Mucosa of descending colon (tissue), 3 donors: ENCODE measurements at places on chromosomes 4 and X. TPM values are rescaled to one million over a fixed set of nuclear protein-coding genes. Genes with fewer than 3 reads are reported as not detected.

Gene WAS
- 4.4 TPM for total RNA-seq

DNA sequence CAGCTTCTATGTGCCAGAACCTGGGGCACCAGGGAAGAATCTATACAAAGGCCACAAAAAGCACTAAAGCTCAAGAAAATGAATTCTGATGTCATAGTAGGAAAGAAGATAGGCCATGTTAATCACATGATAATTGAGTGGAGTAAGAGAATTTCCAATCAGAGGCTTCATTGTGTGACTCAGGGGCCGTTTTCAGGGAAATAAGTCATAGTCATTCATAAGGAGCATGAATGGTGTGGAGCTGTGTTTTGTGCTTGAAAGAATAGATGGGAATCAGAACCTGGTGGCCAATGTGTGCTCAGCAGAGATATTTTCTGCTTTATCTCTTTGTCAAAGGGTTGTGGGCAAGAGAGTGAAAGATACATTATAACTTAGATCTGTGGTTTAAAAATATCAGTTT is 102.4 kb upstream of the ZDHHC15 start:
- DNase-seq, result no peak

DNA sequence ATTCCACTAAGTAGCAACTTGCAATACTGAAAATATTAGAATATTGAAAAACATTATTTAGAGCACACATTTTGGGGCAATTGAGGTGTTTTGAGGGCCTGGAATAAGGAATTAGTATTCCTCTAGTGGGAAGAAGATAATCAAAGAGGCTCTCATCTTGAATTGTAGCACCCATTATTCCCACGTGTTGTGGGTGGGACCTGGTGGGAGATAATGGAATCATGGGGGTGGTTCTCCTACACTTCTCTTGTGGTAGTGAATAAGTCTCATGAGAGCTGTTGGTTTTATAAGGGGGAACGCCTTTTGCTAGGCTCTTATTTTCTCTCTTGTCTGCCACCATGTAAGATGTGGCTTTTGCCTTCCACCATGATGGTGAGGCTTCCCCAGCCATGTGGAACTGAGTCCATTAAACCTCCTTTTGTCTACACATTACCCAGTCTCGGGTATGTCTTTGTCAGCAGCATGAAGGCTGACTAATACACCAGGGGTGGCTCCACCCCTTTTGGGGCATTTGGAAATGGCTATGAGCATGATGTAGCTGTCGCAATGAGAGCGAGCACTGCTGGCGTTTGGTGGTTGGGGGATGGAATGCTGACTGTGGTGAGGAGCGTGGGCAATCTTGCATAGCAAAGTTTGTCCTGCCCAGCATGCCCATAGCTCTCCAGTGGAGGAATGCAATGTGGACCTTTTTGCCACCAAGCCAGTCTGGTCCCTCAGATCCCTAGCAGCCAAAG is 308.2 kb downstream of the FRMPD4 start:
- DNase-seq, result no peak

DNA sequence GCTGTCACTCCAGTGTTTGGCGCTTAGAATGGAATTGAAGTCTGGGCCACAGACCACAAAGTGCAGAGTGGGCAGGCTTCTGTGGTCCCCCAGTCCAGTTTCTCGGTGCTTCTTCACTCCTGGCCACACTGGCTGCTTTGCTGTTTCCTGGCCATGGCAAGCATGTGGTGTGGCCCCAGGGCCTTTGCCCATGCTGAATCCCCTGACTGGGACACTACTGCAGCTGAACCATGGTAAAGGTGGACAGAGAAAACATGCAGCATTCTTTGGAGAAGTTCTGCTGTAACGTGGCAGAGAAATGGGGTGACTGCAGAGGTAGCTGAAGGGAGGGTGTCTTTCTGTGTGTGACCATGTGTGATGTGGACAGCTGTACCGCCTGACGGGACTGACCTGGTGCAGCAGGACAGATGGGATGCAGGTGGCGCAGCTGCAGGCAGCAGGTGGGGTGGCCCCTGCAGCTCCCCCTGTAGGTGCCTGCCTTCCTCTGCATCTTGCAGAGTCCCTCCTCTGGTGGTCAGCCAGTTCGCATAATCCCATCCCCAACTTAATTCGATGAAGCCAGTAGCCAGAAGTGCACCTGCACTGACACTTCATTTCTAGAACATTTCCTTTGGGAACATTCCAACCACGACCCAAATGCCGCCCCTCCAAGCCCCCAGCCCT is 13.2 kb upstream of the S100P start:
- DNase-seq, result no peak

GRCh38 chrX:124113621-124114600 is 152.4 kb downstream of the STAG2 start:
- DNase-seq, result no peak

DNA sequence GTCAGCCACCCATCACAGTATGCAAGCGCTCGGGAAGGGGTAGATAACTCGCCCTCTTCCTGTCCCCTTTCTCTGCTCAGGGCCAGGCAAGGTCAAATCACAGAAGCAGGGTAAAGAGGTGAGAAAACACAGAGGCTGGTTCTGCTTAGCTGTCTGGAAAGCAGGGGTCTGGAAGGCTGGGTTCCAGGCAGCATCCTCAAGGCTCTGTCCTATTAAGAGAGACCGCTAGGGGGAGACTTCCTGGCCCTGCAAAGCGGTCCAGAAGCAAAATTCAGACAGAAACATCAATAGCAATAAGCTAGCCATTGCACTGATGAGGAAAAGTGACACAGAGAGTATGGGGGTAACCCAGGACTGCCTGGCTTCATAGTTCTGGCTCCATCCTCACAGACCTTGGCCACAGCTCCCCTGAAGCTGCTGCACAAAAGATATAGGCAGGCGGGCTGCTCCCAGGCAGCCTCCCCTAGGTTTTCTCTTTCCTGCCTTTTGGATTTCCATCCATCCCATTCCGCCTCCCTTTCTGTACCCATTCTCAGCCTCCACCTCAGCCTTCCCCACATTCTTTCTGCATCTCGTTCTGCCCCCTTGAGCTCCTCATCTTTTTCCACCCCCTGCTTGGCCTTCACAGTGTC is 308.5 kb downstream of the EVC2 start:
- DNase-seq, result peak; percentile 18

GRCh38 chr4:63460075-63460474 is 949.2 kb downstream of the TECRL start:
- DNase-seq, result no peak

DNA sequence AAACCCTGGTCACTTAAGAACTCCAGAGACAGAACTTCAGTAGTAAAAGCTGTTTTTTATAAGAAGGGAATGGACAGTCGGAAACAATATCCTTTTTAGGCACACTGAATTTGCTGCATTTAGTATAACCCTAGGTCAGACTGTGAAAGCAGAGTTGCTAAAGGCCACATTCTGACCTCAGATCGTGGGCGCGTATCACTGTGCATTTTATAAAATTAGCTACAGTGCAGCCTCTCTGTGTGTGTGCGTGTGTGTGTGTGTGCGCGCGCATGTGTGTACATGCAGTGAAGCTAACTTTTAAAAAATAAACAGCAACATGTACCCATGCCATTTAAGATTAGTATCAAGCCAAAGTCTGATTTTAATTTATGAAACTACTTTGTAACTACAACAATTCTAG is 8.0 kb downstream of the ZNF827 start:
- DNase-seq, result no peak

Gene DCX
- total RNA-seq, result not detected

GRCh38 chr4:173139561-173139960 is 29.1 kb upstream of the GALNT7 start:
- DNase-seq, result no peak

- DNase-seq, result no peak
Observed at GRCh38 chr4:173591760-173592159, 61.7 kb upstream of the HAND2 start.

GRCh38 chr4:182684796-182685195 is 232.4 kb downstream of the DCTD start:
- DNase-seq, result no peak

- no peak for DNase-seq
Observed at GRCh38 chr4:98612318-98613250, 45.8 kb downstream of the TSPAN5 start.

Gene TRAM1L1
- 0.38 TPM for total RNA-seq

GRCh38 chr4:106429885-106430284 is 61.3 kb upstream of the GIMD1 start:
- no peak for DNase-seq

DNA sequence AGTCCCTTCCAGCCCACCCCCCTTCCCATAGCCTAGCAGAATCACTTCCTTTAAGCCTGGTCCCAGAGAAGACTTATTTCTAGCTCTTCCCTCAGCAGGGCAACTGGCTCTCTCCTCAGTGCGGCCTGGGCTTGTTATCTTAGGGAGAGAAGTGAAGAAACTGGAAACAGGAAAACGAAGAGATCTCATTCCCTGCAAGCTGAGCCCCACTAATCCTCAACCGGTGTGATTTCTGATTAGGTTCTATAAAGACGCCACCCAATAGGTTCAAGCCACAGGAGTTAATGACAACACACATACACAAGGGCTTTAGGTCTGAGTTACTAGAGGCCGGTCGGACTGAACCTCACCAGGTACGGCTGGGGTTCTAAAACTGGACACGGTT is 3.2 kb downstream of the GSX2 start:
- no peak for DNase-seq

GRCh38 chr4:6953751-6954380 is 44.2 kb downstream of the TBC1D14 start:
- peak; percentile 91 for DNase-seq

DNA sequence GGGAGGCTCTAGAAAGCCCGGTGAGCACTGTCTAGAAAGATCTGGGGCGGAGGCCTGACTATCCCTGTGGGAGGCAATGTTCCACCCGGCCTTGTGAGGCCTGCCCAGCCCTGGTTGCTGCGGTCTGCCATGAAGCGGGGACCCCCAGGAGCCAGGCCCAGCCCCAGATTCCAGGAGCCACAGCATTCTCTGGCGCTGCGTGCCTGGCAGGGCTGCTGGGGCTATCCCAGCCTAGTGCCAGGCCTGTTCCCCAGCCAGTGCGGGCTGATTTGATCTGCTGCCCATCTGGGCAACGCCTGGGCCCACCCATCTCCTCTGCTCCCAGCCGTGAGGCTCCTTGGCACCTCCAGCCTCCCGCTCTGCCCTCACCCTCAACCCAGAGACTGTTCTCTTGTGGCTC is 19.6 kb downstream of the ATP2B3 start:
- no peak for DNase-seq

- no peak for DNase-seq
Observed at GRCh38 chr4:181525634-181526033, 717.6 kb upstream of the TENM3 start.

Gene HSD17B13
- total RNA-seq, result 0.36 TPM

Gene HTN1
- total RNA-seq, result not detected

DNA sequence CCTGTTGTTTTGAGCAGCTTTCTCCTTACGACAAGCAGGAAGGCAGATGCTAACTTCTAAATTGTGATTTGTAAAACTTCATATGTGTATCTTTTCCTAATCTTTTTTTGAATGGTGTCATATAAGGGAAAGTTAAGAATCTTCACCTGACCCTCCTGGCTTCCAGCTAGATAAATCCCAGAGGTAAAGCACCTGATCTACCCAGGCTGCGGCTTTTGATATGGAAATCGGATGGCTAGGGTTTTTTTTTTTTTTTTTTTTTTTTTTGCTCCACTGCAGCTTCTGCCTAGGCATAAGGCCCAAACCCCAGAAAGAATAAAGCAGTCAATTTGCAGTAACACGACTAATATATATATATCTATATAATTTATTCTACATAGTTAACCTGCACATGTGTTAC is 10.0 kb downstream of the MAB21L2 start:
- no peak for DNase-seq

GRCh38 chr4:152734015-152734698 is 45.4 kb downstream of the TIGD4 start:
- no peak for DNase-seq

- DNase-seq, result no peak
Observed at GRCh38 chr4:8497762-8498161, 57.2 kb downstream of the TRMT44 start.

Gene HSFX1
- 1.8 TPM for total RNA-seq

GRCh38 chrX:139759637-139760036 is 51.7 kb upstream of the MCF2 start:
- no peak for DNase-seq

DNA sequence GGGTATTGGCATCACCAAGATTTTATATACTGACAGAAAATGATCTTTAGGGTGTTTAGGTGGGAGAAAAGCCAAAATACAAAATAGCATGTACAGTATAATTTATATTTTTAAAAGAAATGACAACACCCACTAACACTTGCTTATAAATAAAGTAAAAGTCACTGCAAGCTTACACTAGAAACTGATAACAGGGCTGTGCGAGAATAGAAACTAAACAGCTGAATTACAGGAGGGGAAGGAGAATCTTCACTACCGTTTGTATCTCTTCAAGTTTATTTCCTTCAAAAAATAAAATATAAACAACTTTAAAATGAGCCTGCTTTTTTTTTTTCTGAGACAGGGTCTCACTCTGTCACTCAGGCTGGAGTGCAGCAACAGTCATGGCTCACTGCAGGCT is 22.8 kb downstream of the GRSF1 start:
- DNase-seq, result no peak

- peak; percentile 17 for DNase-seq
Observed at GRCh38 chr4:1380368-1381151, 25.7 kb downstream of the NKX1-1 start.

- no peak for DNase-seq
Observed at GRCh38 chr4:15294832-15295231, 133.0 kb upstream of the C1QTNF7 start.

DNA sequence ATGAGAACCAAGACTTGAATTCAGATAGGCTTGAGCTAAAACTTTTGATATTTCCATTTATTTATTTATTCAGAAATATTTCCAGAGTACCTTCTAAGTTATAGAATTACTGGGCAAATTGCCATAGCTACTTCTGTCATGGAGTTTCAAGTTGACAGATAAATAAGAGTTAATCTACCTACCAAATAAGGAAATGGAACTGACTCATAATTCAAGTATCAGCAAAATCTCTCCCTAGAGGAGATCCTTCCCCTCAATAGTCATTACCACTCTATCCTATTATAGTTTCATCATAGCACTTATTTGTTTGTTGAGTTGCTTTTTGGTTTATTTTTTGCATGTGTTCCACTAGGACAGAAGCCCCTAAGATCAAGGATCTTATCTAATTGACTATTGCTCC is 48.8 kb upstream of the CCSER1 start:
- DNase-seq, result no peak

DNA sequence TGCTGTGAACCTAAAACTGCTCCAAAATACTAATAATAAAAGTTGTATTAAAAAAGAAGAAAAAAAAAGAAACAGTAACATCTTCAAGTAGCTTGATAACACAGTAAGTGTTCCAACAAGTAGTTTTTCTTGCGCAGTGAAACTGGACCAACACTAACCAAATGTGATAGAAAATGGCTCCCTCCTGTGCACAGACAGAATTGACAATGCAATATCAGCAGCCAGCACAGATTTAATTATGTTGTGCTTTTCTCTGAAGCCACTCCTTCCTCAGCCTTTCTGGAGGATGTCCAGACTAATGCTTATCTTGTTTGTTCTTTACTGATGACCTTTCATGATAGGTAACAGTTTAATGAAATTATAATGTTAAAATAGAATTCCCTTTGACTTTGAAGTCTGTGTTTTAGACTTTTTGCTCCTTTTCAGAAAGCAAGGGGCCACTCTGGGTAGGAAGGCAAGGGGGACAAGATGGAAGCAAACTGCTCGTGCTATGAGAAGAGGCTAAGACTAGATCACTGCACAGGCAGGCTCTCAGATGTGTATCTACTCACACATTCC is 147.1 kb upstream of the RPL34 start:
- no peak for DNase-seq
